ENCODE measurements at places on chromosomes 11 and 22.

DNA sequence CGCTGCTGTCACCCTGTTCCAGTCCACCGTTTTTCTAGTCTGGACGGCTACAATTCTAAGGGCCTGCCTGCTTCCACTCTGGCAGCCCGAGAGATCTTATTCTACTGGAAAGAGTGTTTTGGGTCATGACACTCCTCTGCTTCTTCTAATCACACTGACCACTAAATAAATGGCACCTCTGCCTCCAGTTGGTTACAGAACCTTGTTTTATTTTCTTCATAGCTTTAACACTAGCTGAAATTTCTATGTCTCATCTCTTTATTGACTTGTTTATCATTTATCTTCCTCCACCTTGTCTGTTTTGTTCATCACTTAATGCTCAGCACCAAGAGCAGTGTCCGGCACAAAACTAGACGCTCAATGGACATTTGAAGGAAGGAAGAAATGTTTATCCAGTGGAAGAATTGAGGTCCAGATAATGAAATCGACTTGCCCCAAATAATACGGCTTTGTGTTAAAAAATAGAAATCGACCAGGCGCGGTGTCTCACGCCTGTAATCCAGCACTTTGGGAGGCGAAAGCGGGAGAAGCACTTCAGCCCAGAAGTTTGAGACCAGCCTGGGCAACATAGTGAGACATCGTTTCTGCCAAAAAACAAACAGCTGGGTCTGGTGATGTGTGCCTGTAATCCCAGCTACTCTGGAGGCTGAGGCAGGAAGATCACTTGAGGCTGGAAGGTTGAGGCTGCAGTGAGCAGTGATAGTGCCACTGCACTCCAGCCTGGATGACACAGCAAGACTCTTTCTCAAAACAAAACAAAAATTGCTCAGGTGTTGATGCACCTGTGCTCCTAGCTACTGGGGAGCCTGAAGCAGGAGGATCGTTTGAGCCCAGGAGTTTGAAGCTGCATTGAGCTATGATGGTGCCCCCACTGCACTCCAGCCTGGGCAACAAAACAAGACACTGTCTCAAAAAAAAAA lies 693 bp upstream of the PRR14L start:
- DNase-seq = no peak

DNA sequence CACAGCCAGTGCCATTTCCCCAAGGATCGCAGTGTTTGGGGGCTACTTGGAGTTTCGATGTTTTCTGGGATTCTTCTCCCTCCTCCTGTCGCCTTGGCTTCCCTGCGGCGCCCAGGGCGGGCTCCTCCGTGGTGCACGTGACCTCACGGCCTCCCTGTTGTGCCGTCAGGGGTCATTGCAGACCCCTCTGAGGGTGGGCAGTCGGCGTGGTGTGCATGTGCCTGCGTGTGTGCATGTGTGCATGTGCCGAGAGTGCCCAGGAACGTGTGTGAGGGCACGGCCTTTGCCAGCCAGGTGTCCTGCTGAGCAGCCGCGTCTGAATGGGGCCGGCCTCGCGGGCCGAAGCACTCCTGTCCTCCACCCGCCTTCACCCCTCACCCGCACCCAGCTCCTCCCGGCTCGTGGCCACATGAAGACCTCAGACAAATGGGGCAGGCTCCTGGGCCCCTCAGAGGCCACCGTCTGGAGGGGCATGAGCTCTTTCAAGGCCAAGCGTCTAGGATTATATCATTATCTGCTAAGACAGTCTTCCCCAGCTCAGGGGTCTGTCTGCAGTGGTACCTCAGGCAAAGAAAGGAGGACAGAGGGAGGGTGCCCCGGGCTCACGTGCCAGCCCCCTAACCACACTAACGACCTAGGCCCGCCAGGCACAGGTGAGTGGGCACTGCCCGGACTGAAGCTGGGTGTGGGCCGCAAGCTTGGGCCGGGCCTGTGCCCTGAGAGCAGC lies 9.4 kb upstream of the MRPL23 start:
- DNase-seq = no peak

GRCh38 chr11:105829084-105829483 lies 193.0 kb downstream of the MSANTD4 start:
- no peak for DNase-seq

DNA sequence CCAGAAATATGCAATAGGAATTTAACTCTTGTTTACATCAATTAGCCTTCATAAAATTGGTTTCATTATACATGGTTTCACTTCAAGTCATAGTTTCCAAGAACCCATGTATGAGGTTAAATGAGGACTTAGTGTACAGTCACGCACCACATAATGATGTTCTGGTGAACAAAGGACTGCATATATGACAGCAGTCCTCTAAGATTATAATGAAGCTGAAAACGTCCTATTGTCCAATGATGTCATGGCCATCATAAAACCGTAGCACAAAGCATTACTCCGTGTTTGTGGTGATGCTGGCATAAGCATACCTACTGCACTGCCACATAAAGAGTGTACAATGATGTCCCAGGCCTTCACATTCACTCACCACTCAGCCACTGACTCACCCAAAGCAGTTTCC lies 31.1 kb downstream of the SMCO4 start:
- no peak for DNase-seq

- no peak for DNase-seq
These were observed 21.0 kb upstream of the C1QTNF4 start for GRCh38 chr11:47615249-47615648.

DNA sequence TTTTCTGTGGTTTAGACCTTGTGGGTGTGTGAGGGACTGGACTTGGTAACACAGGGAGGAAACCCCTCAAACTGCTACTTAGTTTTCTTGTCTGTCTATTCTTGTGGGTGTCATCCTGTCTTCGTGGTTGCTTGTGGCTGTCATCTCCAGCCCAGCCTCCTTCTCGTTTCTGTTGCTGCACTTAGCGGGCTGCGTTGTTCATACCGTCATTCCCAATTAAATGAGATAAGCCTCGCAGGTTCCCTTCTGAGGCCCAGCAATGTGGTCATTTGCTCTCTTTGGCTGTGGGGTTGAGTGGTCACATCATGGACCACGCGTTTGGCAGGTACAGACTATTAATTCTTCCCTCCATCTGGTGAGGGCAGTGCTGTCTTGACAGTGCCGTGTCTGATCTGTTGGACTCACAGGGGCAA lies 18.8 kb downstream of the PANX1 start:
- DNase-seq = no peak

All from stimulated activated CD4-positive, alpha-beta T cell treated with anti-CD3 and anti-CD28 coated beads, Interleukin-1b, Interleukin-23, amount 100 ng/mL, for 4 hours (primary cell).